CD4-positive, alpha-beta T cell treated with Interleukin-4 for 1 hour (primary cell): ENCODE measurements at places on chromosomes 6 and 20.
A peak's percentile ranks its signal among the peaks of the same experiment; 100 is the strongest.

- DNase-seq = no peak
Observed at GRCh38 chr20:22425344-22426295, 158.8 kb downstream of the FOXA2 start.

GRCh38 chr6:6178795-6179194 lies 141.7 kb downstream of the F13A1 start:
- no peak for DNase-seq

DNA sequence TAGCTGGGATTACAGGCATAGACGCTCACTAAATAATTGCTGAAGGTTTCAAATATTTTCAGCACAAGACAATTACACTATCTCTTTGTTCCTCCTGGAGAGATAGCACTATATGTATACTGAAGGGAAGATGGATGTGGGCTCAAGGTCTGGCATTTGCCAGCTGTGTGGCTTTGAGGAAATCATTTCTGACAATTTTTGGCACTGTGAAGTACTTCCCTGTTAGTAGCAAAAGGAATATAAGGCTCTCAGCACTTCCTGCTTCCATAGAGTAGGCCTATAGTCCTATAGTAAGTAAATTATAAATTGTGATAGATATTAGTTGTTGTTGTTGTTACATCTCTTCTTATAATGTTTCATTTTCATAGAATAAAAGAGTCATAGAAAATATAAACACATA lies 271.1 kb downstream of the SAMD5 start:
- DNase-seq = no peak

DNA sequence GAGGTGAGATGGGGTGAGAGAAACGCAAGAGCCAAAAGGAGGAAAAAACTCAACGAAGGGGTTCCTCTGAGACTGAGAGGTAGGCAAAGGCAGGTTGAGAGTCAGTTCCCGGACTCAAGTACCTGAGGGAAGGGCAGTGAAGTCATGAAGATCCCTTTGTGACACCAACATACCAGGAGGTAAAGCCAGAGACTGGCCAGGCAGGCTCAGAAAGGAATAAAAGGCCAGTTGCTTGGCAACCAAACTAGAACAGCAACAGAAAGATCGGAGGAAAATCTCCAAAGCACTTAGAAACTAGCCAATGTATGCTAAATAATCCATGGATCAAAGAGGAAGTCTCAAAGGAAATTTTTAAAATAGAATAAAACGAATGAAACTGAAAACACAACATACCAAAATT lies 209.8 kb upstream of the PROKR2 start:
- no peak for DNase-seq

GRCh38 chr20:21234806-21235483 lies 68.2 kb upstream of the XRN2 start:
- no peak for DNase-seq

DNA sequence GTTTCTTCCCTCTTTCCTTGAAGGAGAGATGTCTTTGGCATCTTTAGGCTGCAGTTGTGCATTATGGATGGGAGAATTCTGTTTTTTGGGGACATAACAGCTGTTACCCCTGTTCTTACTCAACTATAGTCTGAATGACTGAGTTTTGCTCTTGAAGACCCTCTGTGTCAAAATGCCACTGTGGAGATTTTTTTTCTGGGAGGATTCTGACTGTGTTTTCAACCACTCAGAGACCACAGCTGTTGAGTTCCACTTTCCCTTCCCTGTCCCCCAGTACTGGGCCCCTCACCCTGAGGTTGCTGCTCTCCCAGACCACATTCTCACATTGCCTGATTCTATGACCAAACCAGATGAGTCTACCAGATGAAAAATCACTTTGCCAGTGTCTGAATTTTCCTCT lies 48.1 kb downstream of the NKX2-2 start:
- DNase-seq = no peak

DNA sequence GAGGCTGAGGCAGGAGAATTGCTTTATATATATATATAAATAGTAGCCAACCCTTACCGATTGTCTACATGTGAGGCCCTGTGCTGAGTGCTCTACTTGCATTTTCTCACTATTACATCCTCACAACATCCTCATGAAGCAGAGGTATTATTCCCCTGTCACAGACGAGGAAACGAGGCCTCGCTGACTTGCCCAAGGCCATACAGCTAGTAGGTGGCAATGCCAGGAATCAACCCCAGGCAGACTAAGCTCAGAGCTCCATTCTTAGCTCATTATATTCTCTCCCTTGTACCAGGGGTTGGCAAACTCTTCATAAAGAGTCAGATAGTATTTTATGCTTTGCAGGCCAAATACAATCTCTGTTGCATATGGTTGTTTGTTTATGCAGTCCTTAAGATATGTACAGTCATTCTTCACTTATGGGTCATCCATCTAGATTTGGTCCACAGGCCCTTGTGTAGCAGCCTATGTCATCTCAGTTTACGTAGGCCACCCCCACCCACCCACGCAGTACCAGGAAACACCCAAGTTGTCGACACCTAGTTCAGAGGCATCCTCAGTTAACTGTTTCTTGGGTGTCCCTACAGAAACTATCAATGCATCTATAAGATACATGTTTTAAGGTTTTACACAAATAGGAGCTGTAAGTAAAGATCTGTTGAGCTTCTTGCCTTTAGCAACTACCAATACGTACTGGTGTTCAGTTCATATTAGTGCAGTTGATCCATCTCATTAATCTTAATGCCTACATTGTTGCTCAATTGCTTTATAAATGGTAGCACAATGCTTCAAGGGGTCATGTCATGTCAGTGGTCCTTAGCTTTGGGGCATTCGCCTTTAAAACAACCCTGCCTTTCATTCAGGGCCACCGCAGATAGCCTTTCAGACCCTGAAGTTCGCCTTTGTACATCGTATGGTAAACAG lies 3.0 kb downstream of the CASS4 start:
- peak; percentile 63 for DNase-seq

DNA sequence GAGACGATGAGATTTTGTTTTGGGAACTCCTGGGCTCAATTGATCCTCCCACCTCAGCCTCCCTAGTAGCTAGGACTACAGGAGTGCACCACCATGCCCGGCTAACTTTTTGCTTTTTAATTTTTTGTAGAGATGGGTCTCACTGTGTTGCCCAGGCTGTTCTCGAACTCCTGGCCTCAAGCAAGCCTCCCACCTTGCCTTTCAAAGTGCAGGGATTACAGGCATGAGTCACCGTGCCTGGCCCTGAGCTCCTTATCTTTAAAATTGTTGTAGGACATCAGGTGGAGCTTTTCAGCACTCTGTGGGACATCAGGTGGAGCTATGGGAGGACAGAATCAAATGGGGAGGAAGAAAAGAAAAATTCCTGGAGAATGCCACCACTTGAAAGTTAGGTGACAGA lies 12.7 kb downstream of the ACTR5 start:
- no peak for DNase-seq

GRCh38 chr6:13071550-13072345 lies 256.6 kb downstream of the TBC1D7 start:
- DNase-seq = no peak

- DNase-seq = no peak
Observed at GRCh38 chr20:19682249-19682648, 75.8 kb upstream of the RIN2 start.

DNA sequence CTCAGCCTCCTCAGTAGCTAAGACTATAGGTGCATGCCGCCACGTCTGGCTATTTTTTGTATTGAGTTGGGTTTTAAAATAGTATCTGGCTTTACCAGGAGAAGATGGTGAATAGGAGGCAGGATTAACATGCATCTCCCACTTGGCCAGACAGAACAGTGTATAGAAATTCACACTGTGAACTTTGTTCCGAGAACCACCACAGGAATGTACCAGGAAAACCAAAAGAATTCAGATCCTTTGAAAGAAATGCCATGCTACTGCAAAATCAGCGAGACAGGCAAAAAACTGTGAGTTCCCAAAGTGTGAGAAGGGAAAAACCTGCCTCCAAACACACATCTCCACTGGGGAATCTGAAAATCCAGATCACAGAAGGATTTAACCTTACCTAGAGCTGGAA lies 327.6 kb downstream of the NKAIN2 start:
- DNase-seq = no peak

DNA sequence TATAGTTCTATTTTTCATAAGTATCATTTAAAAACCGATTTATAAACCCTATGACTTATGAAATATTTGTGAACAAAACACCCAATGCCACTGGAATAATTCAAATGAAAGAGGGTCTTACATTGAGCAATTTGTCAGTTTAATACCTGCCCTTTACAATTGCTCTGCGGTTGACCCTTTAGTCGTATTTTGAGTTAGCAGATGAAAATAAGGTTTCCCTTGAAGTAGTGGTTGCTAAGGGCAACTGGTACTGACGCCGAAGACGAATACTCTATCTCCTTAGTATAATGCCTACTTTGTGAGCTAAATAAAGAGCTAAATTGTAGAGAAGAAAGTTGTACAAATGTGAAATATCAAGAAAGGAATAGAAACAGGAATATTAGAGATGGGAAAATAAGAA lies 69.4 kb downstream of the KCNQ5 start:
- DNase-seq = no peak

- no peak for DNase-seq
Observed at GRCh38 chr6:152048921-152049320, 241.4 kb downstream of the ESR1 start.

- no peak for DNase-seq
Observed at GRCh38 chr6:140641412-140641811, 1267.0 kb upstream of the CITED2 start.

DNA sequence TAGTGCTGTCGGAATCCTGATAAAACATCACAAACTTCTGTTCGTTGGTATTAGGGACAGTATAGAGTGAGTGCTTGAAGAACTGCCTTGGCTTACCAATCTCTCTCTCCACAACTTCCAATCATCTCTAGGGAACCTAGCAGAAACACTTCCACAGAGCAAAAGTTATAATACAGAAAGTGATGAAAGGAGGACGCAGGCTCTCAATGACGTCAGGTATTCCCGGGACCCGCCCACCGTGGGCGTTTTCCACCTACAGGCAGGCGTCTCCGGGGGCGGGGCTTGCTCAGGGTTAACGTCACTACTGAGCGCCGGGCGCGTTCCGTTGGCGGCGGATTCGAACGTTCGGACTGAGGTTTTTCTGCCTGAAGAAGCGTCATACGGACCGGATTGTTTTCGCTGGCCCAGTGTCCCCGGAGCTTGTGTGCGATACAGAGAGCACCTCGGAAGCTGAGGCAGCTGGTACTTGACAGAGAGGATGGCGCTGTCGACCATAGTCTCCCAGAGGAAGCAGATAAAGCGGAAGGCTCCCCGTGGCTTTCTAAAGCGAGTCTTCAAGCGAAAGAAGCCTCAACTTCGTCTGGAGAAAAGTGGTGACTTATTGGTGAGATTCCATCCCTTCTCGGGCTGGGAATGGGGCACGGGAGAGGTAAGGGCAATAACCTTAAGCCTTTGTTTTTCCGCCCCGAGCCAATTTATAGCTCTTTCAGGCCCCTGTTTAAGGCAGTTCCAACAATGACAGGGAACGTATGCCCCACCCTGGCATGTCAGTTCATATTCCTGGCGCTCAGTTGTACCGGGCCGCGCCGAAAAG lies at the start of gene CENPW:
Gene CENPW, plus strand, starts transcription at position 320 of the 814 bp plus-strand sequence. Its CDS starts 159 bp downstream, at position 479.
- DNase-seq = peak; percentile 92

- peak; percentile 30 for DNase-seq
Observed at GRCh38 chr6:43455531-43456428, at the start of gene DLK2. TSS of gene DLK2 (minus strand) at chr6:43455548. CDS start at chr6:43454825, 723 bp downstream.

DNA sequence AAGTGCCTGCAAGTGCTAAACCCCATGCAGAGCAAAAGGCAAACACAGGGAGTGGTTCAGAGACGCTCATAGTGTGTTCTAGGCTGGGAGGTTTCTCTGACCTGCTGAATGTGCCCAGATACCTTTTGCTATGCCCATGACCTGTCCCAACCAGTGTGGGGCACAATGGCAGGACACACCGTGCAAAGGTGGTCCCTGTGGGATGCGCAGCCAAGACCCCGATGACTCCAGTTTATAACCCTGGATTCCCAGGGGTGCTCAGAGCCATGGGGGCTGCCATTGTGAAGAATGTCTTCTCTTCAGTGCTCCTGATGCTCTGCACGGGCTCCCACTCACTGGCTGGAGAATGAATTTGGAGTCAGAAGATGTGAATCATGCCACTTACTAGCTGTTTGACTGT lies 2.2 kb upstream of the NINL start:
- no peak for DNase-seq

- DNase-seq = no peak
Observed at GRCh38 chr6:41713159-41713649, 22.2 kb downstream of the TFEB start.

- no peak for DNase-seq
Observed at GRCh38 chr6:26743157-26743821, 83.7 kb upstream of the ZNF322 start.

DNA sequence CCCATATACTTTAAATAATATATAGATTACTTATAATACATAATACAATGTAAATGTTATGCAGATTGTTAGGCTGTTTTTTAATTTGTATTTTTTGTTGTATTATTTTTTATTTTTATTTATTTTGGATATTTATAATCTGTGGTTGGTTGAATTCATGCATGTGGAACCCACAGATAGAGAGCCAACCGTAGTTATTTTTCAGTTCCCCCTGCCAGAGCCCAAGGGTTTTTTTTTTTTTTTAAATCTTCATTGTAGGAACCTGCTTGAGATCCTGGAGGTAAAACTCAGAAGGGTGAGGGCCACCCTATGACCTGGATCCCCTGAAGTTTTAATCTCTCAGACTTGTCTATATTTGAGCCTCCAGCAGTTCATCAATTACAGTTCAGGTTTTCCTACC lies 133.2 kb downstream of the B3GAT2 start:
- DNase-seq = no peak

DNA sequence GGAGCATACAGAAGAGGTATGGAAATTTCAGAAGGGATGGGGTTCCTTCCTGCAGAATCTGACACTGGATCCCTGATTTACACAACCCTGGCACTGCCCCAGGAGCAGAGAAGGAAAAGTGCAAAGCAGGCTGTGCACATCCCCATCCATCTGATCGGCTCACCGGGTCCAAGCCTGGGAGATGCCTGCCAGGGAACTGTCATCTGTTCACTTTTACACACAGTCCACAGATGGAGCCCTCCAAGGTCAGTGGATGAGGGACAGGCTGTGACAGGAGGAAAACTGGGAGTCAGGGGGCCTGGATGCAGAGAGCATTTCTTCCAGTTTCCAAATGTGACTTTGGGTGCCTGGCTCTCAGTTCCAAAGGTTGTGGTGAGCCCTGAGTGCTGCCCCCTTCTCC lies 11.0 kb upstream of the SYNDIG1 start:
- DNase-seq = no peak

- no peak for DNase-seq
Observed at GRCh38 chr6:131636880-131637792, at the start of gene ENPP3. TSS of gene ENPP3 (plus strand) at chr6:131637302. CDS start at chr6:131637385, 83 bp downstream.

GRCh38 chr6:43740961-43741764 lies 28.8 kb upstream of the VEGFA start:
- DNase-seq = no peak

- DNase-seq = no peak
Observed at GRCh38 chr20:38855356-38855755, 49.9 kb downstream of the PPP1R16B start.

GRCh38 chr20:17557675-17558006 lies 12.2 kb upstream of the DSTN start:
- no peak for DNase-seq

DNA sequence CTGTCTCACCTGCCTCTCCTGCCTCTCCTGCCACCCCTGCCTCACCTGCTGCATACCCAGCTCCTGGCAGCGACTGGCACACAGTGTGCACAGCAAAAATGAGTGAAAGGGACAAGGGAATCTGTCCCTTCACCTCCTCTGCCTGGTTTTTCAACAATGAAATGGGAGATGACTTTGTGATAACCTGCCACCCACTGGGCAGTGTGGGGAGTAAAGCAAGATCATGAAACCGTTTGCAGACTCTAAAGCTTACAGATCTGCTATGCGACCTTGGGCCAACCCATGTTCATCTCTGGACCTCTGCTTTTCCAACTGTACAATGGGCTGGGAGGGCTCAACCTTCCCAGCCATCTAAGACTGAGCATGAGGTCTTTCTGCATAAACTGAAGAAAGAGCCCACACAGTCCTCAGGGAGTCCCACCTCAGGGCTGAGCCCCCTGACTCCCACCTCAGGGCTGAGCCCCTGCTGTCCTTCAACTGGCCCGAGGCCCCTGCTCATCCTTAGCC lies 81.1 kb downstream of the RIPOR3 start:
- no peak for DNase-seq
